GM04503 (cell line): ENCODE measurements at places on chromosomes 2 and 18.

- no peak for DNase-seq
Measured at GRCh38 chr18:41982942-41983660, 28.1 kb downstream of the PIK3C3 start.

DNA sequence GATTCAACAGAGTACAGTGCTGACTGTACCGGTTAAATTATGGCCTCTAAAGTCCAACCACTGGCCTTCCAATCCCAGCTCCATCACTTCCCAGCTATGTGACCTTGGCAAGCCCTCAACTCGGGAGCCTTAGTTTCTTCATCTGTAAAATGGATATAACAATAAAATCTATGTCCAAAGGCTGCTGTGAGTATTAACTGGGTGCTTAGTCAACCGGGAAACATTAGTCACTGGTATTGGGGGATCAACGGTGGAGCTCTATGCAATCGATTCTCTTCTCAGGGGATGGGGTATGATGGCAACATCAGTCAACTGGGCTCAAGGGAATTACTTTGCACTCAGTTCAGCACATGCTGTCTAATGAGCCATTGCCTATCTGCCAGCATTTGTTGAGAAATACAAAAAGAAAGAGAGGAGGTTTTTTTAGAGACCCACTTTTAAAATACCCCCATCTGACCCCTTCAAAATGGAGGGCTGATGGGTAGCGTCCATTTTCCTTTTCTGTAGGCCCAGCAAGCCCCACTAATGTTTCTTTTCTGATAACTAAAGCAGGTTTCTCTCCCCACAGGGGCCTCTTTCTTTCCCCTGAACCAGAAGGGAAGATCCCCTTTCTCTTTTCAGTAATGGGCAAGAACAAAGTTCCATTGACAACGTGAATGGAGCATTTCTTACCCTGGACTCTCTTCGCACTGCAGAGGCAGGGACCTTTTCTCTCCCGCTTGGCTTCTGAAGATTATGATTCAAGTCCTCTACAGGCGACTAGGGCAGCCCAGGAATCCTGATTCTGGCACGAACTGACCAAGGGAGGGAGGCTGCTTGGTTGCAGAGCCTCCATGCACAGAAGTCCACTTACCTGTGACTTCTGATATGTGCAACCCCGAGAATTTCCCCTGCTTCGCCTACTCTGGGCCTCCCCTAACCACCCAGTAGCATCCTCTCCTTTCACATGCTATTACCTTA, 8.7 kb upstream of the AGFG1 start:
- DNase-seq = no peak

DNA sequence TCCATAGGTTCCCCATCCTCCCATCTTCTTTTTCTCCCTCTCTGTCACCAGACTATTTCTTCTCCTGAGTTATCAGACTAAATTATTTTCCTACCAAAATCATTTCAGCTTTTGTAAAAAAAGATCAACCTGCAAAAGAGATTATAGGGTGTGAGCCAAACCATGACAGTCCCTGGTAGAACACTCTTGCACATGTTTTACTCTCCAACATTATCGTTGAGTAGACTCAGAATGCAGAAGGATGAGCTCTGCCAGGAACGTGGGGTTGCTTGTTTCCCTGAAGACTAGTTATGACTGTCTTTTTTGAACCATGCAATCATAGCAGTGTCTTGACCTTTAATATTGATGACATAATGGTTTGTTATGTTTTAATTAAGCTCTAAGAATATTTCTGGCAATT, 360.1 kb upstream of the VWC2L start:
- DNase-seq = no peak

- no peak for DNase-seq
Measured at GRCh38 chr2:240670950-240671349, 11.7 kb downstream of the AQP12B start.

DNA sequence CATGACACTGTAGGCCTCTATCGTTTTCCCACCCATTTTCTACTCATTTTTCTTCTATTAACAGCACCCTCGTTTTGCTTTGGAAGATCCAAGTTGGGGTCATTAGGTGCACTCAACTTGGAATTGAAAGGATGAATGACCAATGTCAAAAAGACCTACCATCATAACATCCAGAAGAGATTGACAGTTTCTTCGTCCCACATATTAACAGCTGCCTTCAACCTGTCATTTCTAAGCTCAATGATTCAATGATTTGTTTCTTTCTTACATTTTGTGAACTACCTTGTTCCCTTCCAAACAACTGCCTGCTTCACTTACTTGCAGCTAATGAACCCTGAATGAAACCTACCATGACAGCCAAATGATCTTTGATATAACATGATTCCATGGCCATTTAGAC, 224.0 kb upstream of the KCNH7 start:
- no peak for DNase-seq

DNA sequence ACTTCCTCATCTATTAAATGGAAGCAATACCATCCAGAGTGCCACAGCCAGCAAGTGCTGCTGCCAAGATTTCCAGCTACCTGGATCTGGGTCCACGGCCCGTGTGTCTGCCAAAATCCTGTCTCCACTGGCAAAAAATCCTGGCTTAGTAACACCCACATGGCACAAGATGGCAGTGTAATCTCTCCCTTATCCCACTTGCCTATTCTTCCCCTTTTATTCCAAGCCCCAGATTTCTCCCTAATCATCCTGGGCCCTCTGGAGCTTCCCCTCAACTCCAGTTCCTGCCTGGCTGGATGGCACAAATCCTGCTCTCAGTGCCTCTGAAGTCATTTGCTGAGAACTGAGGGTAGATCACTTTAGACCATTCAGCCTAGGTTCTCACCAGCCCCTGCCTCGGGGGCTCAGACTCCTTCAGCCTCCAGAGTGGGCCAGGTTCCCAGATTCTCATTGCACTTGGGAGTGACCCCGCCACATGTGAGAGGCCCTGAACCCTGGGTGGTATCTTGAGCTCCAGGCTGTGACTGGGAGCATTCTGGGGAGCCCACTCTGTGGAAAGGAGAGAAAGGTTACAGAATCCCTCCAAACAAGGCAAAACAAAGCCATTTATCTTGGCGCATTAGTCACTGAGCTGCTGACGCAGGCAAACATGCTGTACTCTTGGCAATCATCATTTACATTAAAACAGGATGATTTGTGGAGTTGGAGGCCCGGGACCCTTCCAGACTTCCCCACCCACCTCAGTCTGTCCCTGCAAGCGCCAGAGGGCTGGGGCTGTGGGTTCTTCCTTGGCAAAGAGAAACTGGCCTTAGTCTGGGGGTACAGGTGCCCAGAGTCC, 325.8 kb downstream of the DYSF start:
- no peak for DNase-seq

GRCh38 chr2:176128172-176128981, 1.1 kb upstream of the HOXD8 start:
- DNase-seq = no peak

GRCh38 chr2:149483004-149483605, 104.5 kb downstream of the MMADHC start:
- no peak for DNase-seq

GRCh38 chr18:55220523-55220922, 261.3 kb upstream of the CCDC68 start:
- DNase-seq = no peak

DNA sequence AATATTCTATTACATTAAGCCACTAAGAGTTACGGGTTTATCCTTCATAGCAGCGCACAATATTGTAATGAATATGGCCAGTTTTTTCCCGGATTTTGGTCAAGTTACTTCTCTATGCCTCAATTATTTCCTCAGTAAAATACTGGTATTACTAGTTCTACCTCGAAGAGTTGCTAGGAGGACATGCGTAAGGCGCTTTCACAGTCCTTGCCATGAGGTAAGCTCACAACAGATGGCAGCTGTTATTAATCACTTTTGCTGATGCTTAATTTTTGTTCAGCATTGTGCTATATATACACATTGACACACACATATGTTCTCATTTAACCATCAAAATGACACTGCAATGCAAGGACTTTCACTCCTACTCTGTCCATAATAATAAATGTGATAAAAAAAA, 101.5 kb downstream of the SCG2 start:
- no peak for DNase-seq

GRCh38 chr18:47168509-47168908, 7.7 kb downstream of the IER3IP1 start:
- DNase-seq = no peak

DNA sequence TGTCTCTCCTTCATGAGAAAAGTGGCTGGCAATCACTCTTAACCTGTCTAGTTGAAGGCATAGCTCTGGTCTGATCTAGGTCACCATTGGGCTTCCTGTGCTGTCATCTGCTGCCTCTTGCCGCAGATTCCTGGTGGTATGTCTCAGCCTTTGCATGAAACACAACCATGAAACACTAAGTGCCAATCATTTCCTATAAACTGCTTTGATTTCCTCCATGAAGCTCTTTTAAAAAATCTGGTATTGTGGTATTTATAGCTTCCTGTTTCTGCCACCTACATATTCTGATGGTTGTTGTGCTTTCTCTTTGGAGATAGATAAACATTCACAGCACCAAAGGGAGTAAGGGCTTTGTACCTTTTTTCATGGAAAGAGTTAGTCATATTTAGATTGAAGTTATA, 120.0 kb upstream of the EPC2 start:
- no peak for DNase-seq

DNA sequence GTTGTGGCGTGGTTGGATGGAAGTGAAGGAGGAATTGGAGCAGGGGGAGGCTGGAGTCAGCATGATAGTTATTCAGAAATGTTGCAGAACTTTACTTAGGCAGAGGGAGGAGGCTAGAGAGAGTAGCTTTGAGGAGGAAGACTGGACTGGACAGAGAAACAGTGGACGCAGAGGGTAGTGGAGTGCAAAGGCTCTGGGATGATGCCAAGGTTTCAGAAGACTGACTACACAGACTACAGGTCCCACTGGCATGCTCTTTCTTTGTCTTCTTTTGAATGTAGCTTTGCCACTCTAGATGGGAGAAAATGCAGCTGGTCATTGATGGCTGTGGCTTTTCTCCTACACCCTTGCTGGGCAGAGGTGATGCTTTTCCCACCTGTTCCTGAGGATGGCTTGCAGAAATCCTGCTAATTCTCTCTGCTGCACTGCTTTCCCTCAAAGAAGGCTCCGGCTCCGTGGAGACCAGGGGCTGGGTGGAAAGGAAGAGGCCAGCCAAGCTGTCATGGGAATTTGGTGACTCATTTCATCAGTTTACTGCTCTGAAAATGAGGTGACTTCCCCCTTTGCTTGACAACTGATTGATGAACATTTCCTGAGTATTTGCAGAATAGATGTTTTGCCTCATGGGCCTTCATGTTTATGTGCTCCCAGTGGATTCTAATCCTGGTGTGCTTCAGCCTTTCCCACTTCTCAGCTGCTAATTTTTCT, 42.4 kb downstream of the MEIS1 start:
- no peak for DNase-seq

- DNase-seq = no peak
Measured at GRCh38 chr2:195410074-195410671, 246.9 kb upstream of the SLC39A10 start.

DNA sequence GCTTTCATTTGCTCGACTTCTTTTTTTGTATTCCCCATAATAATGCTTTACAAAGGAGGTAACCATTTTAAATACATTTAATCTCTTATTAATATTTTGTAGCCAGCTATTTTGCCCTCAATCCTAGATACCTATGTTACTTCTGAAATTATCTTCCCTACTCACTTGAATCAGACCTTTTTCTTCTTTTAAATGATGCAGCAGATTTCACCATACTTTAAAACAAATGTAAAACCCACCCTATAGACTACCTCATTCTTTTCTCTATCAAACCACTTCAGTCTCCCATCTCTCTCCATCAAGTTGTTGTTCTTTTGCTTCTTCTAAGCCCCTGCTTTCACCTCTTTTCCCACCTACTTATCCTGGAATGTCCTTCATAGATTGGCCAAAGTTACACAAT, 151.5 kb upstream of the DNMT3A start:
- no peak for DNase-seq

DNA sequence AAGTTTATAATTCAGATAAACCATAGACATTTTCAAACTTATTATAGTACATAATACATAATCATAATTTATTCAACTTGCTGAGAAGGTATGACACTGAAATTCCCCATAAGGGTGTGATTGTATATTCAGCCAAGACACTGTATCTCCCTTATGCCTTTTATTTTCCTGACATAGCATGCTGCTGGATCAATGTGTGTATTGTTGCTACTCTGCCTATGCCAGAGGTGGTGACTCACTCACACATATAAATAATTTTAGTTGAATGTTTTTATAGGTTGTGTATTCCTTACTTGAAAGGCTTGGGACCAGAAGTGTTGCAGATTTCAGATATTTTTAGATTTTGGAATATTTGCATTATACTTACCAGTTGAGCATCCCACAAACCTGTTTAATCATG, 86.8 kb downstream of the VRK2 start:
- DNase-seq = no peak

- DNase-seq = no peak
Measured at GRCh38 chr2:173914055-173914927, 50.9 kb downstream of the SP3 start.

GRCh38 chr2:102418421-102418961, 4.5 kb upstream of the IL18RAP start:
- no peak for DNase-seq
